ENCODE measurements at places on chromosomes 6 and 20.

GRCh38 chr20:54056762-54057639 lies 13.4 kb downstream of the BCAS1 start:
- no peak for DNase-seq

DNA sequence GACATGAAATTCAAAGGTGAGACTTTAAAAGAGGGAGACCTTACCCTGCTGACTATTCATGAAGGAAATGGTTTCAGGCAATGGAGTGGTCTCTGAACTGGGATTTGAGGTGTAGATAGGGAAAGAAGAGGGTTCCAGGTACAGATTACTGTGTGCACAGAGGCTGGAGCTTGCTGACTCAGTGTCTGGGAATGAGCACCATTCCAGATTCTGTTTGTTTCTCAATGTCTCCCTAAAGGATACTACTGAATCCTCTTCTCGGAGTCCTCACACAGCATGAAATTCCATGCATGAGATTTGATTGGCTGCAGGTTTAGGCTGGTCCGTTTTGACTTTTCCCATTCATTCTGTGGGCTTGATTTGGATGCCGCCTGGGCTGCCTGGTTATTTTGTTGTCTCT lies 49.0 kb downstream of the PPP1R14C start:
- no peak for DNase-seq

DNA sequence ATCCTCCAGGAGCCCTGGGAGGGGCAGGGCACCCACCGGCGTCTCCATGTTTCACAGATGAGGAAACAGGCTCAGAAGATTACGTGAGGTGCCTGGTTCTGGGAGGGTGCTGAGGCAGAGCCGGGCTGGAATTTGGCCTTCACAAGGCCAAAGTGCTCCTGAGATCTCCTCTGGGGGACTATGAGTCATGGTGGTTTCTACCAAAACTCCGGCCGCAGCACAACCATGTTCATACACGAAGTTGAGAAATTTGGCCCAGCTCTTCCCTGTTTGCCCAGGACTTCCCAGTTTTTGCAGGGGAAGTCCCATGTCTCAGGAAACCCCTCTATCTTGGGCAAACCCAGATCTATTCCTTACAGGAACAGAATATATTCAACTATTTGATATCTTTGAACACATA lies 172.9 kb upstream of the CDYL start:
- DNase-seq, result no peak

- DNase-seq, result no peak
Measured at GRCh38 chr20:51461306-51461705, 81.2 kb downstream of the NFATC2 start.

- no peak for DNase-seq
Measured at GRCh38 chr6:22906091-22906549, 336.8 kb downstream of the HDGFL1 start.
